Fibroblast of skin of right quadriceps (primary cell): ENCODE measurements at places on chromosomes 11 and 22.

GRCh38 chr11:82233201-82233600 lies 500.5 kb downstream of the FAM181B start:
- DNase-seq, result peak; percentile 50

DNA sequence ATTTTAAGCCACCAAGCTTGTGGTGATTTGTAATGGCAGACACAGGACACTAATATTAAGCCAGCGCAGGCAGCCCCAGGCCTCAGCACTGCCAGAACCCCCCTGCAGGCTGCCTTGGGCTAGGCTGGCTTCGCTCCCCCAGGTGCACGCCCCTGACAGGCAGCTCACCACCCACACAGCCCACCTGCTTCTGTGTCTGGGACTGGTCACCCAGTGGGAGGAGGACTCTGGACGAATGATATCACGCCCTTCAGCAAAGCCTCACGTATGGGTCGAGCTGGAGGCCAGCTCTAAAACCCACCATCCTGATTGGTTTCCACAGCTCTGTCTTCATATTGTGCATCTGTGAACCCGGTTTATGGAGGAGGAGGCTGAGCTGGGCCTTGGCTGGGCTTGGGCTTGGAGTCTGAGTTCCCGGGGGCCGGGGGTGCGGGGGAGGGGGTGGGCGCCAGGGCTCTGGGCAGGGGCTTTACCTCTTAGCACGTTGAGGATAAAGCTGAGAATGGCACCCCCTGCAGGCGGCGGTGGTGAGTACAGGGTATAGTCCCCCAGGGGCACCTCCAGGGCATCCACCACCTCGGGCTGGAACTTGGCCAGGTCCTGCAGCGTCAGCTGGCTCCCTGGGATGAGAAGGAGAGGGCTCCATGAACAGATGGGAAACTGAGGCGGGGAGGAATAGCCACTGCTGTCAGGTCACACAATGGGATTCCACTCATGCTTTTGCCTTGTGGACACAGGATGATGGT lies 13.8 kb downstream of the GGT5 start:
- no peak for DNase-seq

DNA sequence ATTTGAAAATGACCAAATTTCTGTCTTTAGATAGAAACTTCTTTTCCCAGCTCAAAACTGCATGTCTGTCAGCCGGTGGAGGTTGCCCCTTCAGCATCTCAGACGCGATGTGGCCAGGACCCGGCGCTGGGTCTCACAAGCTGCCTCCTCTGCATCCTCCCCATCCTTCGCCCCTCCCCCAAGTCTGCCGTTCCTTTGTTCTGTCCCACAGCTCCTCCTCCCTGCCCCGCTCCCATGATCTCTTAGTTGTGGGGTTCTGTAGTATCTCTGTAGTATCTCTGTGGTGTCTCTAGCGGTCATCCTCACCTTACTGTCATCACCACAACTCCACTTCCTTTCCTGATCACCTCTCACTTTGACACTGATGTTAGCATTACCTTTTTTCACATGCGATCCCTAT lies 49.9 kb downstream of the TRAF6 start:
- DNase-seq, result no peak

GRCh38 chr11:65770951-65771567 lies 9.7 kb downstream of the AP5B1 start:
- DNase-seq, result no peak

DNA sequence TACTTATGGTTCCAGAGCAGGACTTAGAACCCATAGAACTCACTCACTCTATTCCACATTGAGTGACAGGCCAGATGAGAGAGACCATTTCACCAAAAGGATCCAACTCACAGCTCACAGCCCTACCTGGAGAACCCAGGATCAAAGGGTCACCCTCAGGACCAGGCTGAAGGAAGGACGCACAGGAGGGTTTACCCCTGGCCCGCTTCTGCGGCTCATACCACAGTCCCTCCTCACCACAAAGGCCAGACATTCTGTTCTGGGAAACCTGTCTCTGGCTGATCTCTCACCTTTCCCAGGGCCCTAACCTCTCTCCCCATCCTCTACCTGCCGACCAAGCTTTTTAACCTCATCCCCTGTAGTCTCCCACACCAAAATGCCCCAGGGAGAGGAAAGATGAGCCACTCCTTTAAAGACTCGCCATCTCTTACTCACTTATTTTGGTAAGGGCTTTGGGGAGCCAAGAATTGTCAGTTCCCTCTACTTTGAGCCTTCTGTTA lies 4.7 kb downstream of the FOSL1 start:
- DNase-seq, result no peak

GRCh38 chr11:97895572-97895971 lies 1125.2 kb upstream of the CNTN5 start:
- DNase-seq, result no peak

- peak; percentile 57 for DNase-seq
These were observed 85.0 kb downstream of the SERGEF start for GRCh38 chr11:17927681-17928343.

DNA sequence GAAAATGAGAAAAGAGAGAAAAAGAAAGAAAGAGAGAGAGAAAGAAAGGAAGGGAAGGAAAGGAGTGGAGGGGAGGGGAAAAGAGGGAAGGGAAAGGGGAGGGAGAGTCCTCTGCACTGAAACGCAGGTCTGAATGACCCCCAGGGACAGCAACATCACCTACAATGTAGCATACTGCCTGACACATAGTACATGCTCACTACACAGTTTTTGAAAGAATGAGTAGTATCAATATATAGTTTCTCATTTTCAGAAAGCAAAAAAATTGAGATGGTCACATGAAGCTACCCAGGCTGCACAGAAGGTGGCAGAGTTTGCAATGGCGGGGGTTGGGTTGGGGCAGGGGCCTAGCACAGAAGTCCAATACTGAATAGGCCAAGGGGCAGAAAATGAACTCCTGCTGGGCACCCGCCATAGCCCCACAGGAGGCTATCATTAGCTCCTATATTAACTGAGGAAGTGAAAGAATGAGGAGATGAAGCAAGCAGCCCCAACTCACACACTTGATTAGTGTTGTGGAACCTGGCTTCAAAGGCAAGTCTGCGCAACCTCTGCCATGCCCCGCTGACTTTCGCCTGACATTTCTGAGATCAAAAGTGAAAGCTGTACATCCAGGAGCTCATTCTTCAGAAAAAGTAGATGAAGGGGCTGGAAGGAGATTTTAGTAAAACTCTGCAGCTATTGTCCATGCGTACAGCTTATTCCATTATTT lies 241.2 kb upstream of the SYN3 start:
- DNase-seq, result no peak

- DNase-seq, result no peak
These were observed 27.9 kb downstream of the TCP11L1 start for GRCh38 chr11:33067294-33067693.

DNA sequence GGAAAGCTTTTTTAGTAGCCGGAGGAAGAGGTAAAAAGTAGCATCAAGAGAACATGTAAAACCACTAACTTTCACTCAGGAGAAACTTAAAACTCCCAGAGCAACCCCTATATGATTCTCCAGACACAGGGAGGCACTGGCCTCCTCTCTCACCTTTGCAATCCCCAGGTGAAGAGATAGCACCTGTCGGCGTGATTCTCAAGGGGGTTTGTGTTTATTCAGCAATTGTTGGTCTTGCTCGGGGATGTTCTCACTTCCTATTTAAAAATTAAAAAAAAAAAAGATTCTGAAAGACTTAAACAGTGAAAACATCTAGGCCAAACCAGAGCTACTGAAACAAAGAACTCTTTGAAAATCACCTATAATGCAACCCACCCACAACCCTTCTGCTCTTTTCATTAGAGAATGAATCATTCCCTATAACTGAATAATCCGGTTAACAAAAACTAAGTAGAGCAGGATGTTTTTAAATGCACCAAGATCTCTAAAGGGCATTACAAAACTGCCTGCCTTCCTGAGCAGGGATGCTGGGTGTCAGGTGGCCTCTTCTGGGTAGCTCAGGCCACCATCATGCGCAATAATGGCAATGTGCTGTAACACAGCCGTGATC lies 24.9 kb downstream of the DHCR7 start:
- DNase-seq, result no peak

GRCh38 chr22:19766511-19767426 lies 6.2 kb downstream of the TBX1 start:
- no peak for DNase-seq

- DNase-seq, result no peak
These were observed 62.6 kb downstream of the PIWIL4 start for GRCh38 chr11:94629741-94630140.
